ENCODE measurements at places on chromosomes 7 and 10.
A peak's percentile ranks its signal among the peaks of the same experiment; 100 is the strongest.

DNA sequence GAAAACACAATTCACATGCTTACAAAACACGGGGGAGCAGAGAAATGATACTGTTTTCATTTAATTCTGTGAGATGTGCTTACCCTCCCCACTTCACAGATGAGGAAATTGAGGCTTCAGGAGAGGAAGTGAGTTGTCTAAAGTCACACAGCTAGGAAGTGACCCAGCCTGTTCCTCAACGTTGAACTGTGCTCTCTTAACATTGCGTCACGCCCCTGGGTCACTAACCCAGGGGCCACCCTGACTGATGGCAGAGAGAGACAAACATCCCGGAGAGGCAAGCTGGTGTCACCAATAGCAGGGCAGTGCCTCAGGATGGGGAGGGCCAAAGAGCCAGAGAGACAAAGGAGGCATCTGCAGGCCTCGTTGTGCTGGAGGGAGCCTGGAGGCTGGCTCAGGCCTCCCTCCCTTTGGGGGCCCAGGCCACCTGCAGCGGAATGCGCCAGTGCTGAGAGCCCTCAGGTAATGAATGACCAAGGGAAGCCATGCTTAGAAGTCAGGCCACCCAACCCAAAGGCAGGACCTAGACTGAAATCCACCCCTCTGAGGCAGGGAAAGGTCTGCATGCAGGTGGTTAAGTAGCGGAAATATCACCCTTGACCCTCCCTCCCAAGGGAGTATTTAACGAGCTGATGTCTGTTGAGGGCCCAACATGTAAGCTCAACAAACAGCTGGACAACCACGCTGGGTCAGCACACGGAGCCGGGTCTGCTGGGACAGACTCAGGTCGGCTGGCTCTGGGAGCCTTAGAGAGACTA, 81.3 kb downstream of the C10orf105 start:
- no peak for DNase-seq

- no peak for DNase-seq
Measured at GRCh38 chr10:62661143-62661542, 143.4 kb upstream of the ADO start.

DNA sequence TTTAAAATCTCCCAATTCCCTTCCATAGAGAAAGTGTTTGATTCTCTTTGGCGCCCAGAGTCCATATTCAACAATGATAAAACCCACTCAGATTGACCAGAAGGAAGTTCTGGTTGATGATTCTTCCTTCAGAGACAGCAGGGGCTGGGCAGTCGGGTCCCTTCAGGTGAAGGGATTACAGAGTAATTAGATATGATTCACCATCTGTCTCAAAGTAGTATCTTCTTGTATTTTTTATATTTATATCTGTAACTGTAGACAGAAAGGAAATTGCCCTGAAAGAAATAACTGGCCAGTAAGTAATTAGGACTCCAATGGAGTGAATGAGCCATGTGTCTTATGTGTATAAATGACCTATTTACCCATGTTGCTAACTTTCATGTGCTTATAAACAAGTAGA, 156.0 kb downstream of the PLCE1 start:
- no peak for DNase-seq

- DNase-seq: no peak
Measured at GRCh38 chr7:139692723-139693122, 85.1 kb downstream of the HIPK2 start.

DNA sequence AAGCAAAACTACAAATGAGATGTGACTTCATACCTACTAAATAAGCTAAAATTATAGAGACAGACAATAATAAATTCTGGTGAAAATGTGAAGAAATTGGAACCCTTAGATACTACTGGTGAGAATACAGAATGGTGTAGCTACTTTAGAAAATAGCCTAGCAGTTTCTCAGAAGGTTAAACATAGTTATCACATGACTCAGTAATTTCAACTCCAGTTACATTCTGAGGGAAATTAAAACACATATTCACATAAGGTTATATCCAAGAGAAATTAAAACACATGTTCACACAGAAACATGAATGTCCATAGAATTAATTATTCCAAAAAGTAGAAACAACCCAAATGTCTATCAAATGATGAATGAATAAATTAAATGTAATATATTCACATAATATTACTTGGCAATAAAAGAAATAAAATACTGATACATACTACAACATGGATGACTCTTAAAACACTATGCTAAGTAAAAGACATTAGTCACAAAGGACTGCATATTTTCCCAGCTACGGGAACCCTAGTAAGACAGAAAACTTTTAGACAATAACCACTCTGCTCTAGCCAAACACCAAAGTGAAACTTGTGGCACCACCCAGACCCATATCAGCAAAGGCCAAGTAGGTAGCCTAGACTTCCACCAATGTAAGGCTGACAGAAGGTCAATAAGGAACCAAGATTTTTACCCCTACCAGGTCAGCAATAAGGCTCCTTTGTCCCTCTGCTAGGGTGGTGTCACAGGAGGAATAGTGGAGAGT, 25.1 kb downstream of the SLC25A40 start:
- DNase-seq: no peak

DNA sequence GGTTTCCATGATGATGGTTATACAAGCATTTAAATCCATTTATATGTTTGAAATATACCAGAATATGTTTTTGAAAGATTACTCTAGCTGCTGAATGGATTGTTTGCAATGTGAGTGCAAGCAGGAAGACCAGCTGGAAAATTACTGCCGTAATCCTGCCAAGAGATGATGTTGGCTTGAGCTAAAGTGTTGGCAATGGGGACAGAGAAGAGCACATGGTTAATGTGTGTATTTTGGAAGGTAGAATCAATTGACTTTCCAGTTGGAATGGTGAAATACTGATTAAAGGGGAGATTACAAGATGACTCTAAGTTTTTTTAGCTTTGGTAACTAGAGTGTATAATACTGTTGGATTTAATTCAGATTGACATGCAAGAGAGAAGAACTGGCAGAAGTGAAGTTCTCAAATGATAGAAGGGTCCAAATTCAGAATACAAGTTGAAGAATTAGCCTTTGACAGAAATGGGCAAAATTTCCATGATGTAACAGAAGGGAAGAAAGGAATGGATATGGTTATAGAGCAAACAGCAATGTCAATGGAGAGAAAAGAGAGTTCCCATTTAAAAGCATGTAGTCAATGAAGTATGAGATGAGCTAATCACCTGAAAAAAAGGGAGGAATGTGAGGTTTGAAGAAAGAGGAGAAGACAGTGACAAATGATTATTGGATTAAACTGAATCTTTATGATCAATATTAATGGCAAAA, 422.0 kb downstream of the CDC14C start:
- DNase-seq: no peak

GRCh38 chr7:146276888-146277287, 160.3 kb downstream of the CNTNAP2 start:
- no peak for DNase-seq

- no peak for DNase-seq
Measured at GRCh38 chr10:59655309-59655708, 54.3 kb downstream of the SLC16A9 start.

GRCh38 chr10:9786576-9786975, 1231.1 kb upstream of the CELF2 start:
- no peak for DNase-seq

DNA sequence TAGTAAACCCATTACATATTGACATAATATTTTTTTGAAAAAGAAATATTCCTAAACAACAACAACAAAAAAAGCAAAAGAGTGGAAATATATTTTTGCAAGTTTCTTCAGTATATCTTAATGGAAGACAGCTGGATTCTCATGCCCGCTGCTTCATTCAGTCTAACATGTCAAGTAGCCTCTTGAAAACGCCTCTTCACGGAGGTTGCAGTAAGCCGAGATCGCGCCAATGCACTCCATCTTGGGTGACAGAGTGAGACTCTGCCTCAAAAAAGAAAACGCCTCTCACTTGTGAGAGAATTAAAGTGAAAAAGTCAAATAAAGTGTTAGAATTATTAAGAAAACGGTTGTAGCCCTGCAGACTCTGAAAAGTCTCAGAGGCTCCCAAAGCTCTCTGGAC, 1.3 kb downstream of the CUTC start:
- DNase-seq: no peak

- no peak for DNase-seq
Measured at GRCh38 chr7:118330388-118330787, 105.9 kb downstream of the ANKRD7 start.

GRCh38 chr10:77649333-77650331, 12.0 kb upstream of the KCNMA1 start:
- no peak for DNase-seq

GRCh38 chr7:75814407-75814947, 871 bp upstream of the CCL24 start:
- no peak for DNase-seq

DNA sequence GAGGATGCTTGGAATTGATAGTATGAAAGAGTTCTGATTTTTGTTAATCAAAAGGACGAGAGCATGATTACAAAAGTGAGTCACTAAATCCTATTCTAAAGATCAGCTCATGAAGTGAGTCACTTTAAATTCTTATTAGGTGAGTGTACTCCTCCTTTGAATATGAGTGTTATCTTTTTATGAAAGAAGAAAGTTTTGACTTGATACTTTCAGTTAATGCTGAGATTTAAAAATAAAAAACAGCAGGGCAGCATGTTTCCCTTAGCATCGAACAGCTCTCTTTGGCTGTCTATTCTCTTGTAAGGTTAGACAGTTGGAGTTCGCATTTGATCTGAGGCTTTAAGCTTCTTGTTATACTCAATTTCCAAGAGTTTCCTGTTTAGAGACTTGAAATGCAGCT, 222.0 kb downstream of the TWIST1 start:
- DNase-seq: no peak

GRCh38 chr10:78716043-78716660, 352.6 kb upstream of the ZMIZ1 start:
- DNase-seq: no peak

- no peak for DNase-seq
Measured at GRCh38 chr10:118900617-118901016, 128.9 kb upstream of the NANOS1 start.

DNA sequence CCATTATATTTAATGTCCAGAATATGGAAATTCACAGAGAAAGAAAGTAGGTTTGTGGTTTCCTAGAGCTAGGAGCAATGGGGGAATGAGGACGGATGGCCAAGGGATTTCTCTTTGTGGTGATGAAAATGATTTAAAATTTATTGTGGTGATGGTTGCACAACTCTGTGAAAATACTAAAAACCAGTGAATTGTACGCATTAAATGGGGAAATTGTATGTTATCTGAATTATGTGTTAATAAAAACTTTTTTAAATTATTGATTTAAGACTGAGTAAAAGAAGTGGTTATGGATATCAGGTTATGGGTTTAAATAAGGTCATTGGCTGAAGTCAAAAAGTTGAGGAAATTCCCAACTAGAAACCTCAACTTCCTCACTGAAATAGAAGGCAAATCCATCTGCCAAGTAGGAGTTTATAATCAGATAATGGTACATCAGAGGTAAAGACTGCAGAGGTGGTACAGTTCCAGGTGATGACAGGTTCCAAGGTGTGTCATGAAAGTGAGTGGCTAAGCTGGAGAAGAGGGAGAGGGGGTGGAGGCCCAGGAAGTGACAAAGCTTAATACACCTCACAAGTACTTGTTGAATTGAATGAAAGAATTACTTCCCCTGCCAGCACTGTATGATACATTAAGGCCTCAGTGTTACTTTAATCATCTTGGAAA, 68.9 kb upstream of the CCDC71L start:
- no peak for DNase-seq

- no peak for DNase-seq
Measured at GRCh38 chr10:132006966-132007365, 25.2 kb upstream of the BNIP3 start.

DNA sequence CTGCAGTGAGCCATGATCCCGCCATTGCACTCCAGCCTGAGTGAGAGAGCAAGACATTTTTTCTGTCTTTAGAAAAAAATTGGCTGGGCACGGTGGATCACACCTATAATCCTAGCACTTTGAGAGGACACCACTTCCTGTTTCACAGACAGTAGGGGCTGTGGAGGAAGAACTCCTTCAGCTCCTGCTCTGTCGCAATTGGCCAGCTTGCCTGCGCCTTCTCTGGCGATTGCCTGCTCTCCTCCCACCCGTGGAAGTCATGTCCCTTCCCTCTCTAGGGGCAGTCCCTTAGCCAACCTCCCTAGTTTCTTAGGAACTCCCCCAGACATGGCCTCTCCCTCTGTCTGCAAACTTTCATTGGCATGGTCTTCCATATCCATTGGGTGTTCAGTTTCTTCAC, 8.7 kb downstream of the PDSS1 start:
- DNase-seq: no peak

DNA sequence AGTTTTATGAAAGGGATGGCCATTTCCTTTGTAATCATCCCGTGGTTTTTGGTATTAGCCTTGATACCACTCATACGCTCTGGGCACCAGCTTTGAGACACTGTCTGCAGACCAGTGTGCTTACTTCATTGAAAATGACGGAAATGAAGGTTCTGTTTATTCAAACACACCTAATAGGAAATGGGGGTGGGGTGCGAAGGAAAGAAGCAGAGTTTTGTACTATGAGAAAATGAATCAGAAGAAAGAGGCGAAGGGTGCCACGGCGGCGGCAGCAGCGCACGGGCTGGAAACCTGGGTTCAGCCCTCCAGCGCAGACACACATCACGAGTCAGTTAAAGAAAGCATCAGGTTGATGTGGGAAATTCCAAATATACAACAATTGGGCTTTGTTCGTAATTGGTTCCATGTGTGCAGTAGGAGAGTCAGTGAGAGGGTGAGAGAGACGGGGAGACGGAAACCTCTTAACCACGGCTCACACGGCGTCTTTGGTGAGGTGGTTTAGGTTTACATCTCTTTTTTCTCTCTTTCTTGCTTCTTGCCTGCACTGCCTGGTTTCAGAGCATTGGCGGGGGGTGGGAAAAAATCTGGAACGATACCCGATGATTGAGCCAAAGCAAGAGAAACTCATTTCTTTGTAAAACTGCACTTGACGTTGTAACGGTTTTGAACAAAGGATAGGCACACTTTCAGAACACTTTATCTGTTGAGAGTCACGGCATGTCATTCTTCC, 321.2 kb downstream of the FRMD4A start:
- peak; percentile 63 for DNase-seq

GRCh38 chr10:121495719-121496118, 102.5 kb downstream of the FGFR2 start:
- DNase-seq: no peak

- peak; percentile 31 for DNase-seq
Measured at GRCh38 chr7:149459540-149460452, 1.1 kb downstream of the ZNF777 start.

DNA sequence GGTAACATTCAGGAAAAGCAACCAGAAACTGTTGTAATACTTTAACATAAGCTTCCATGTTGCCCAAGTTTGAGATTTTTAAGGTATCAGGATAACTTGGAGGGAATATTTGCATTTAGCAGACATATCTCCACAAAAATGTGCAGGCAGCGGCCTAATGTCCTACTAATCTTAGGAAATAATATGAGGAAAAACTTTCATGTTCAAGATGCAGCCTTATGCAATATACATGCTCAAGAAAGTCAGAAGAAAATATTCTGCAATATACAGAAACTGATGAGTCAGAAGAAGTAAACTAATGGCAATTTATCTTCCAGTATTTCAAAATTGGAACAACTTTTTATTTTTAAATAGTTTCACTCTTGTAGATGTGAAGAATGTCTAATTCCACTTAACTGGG, 463.2 kb upstream of the C7orf33 start:
- no peak for DNase-seq

DNA sequence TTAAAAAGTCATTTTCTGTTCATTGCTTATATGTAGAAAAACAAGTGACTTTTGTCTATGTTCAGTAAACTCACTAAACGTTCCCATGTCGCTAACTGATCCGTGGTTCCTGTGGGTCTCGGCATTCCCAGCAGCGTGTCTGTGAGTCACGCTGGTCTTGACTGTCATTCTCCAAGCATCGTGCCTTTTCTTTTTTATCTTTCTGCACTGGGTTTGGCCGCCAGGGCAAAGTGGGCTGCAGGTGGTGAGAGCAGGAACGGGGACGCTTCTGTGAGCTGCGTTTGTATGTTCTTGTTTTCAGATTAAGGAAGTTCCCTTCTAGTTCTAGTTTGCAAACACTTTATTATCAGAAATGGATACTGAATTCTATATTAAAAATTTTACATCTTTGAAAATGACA, 6.8 kb upstream of the SCART1 start:
- DNase-seq: no peak

Measured in activated T-cell treated with anti-CD3 and anti-CD28 coated beads for 48 hours (primary cell).